ENCODE measurements at places on chromosomes 11 and 22. TPM values are rescaled to one million over a fixed set of nuclear protein-coding genes. Genes with fewer than 3 reads are reported as not detected.

The VPREB1 gene
- total RNA-seq: not detected

The SRSF8 gene
- total RNA-seq: 31.2 TPM

The CRYBB1 gene
- total RNA-seq: not detected

The GGT1 gene
- 59.4 TPM for total RNA-seq

The CTSC gene
- total RNA-seq: 178 TPM

The RAB38 gene
- total RNA-seq: 13.8 TPM

The OR52W1 gene
- total RNA-seq: not detected

The FOLR3 gene
- total RNA-seq: not detected

The MMP10 gene
- 1.2 TPM for total RNA-seq

The ANO1 gene
- 12.1 TPM for total RNA-seq

The P2RX6 gene
- total RNA-seq: 14.4 TPM

The OR5A1 gene
- not detected for total RNA-seq

The POU2AF2 gene
- total RNA-seq: not detected

The KCNK4 gene
- not detected for total RNA-seq

The PYGM gene
- total RNA-seq: 1.9 TPM

The ZNF70 gene
- total RNA-seq: 4.6 TPM

The DEFB131B gene
- not detected for total RNA-seq

The SCARF2 gene
- 19.3 TPM for total RNA-seq

The OR9G1 gene
- not detected for total RNA-seq

The GSC2 gene
- total RNA-seq: not detected

The OLFML1 gene
- total RNA-seq: 9.3 TPM

The KRTAP5-1 gene
- total RNA-seq: not detected

The TBX10 gene
- total RNA-seq: not detected

The ZNF215 gene
- total RNA-seq: 3.3 TPM

The FAT3 gene
- total RNA-seq: 15.9 TPM

The DEPDC7 gene
- 21.3 TPM for total RNA-seq

The NRXN2 gene
- total RNA-seq: 0.83 TPM

The TENM4 gene
- 18.4 TPM for total RNA-seq

The ANKK1 gene
- total RNA-seq: not detected

The PLEKHA7 gene
- 35.6 TPM for total RNA-seq

The CCDC81 gene
- 0.33 TPM for total RNA-seq

The SCGB2A2 gene
- not detected for total RNA-seq

The THAP12 gene
- 62.6 TPM for total RNA-seq

The PRR5 gene
- 44.2 TPM for total RNA-seq

The CASP1 gene
- total RNA-seq: 9.7 TPM

The OR4A16 gene
- not detected for total RNA-seq

The NTM gene
- 2.2 TPM for total RNA-seq

The SEPTIN3 gene
- 2.2 TPM for total RNA-seq

The APOL4 gene
- total RNA-seq: 1.0 TPM

The SHANK2 gene
- 17.3 TPM for total RNA-seq
